ENCODE measurements at places on chromosomes 3 and 15. TPM values are rescaled to one million over a fixed set of nuclear protein-coding genes. Genes with fewer than 3 reads are reported as not detected.

GRCh38 chr3:149494022-149494758 lies 19.7 kb downstream of the TM4SF4 start:
- H3K36me3 ChIP-seq: no peaks in the 10 kb centered on the region
- no peak overlapping the region for H3K27ac ChIP-seq
- H3K4me3 ChIP-seq: no peak overlapping the region
- no peaks in the 10 kb centered on the region for H3K27me3 ChIP-seq
- peak; percentile 73 for DNase-seq
- H3K4me1 ChIP-seq: no peaks in the 10 kb centered on the region

DNA sequence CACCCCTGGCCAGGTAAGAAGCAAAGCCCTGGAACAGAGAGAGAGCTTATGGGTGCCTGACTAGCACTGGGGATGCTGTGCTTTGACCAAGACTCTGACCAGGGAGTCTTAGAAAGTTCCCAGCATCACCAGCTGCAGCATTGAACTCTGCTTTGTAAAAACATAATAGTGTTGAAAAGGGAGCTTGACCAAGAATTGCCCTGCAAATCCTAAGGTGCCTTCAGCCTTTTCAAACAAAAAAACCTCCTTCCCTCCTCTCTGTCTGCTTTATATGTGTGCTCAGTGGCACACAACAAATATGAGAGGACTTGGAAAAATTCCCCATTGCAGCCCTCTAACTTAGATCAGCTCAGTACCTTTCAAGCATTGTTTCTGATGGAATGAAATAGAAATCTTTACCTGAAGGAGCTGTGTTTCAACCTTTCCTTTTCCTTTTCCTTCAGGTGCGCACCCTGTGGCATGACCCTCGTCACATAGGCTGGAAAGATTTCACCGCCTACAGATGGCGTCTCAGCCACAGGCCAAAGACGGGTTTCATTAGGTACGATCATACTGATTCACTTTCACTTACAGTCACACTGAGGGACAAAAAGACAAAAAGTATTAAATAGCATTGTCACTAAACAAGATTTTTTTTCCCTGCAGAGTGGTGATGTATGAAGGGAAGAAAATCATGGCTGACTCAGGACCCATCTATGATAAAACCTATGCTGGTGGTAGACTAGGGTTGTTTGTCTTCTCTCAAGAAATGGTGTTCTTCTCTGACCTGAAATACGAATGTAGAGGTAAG lies 13.0 kb downstream of the THBS1 start:
- no peak for DNase-seq
- no peak overlapping the region for H3K4me3 ChIP-seq
- H3K4me1 ChIP-seq: no peaks in the 10 kb centered on the region
- H3K27me3 ChIP-seq: no peaks in the 10 kb centered on the region

DNA sequence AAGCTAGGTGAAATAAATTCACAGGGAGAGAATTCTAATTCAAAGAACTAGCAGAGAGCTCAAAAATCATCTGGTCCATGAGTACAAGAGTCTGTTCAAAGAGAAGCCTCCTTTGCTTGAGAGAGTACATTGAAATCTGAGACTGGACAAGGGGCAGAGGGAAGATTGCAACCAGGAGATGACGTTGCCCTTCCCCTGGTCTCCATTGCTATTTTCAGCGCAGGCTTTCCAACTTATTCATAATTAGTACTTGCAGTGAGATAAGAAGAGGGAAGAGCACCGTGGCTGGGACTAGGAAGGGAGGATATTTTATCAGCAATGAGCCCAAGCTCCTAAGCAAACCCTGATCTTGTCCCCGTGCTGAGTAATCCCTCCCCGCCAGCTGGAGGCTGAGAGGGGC lies 251.8 kb upstream of the RORA start:
- no peak for DNase-seq
- no peaks in the 10 kb centered on the region for H3K4me1 ChIP-seq
- H3K27ac ChIP-seq: no peak overlapping the region
- H3K27me3 ChIP-seq: peaks cover 5% of the 10 kb centered on the region

DNA sequence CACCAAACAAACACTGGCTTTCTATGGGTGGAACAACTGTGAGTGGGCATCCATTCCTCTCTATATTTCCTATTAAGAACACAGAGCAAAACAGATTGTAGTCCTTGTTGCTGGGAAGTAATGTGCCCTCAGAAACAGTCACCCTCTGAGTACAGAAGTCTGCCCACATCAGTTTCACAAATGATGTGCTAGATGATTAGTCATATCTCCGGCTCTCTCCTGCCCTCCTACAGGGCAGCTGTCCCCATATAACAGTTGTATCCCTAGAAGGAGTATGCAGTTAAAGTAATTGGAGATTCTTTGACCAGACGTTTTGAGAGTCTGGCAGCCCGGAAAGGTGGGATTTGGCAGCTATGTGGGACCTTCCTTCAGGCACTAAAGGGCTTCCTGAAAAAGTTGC lies 159.9 kb downstream of the APBA2 start:
- H3K27ac ChIP-seq: no peak overlapping the region
- H3K27me3 ChIP-seq: no peaks in the 10 kb centered on the region
- H3K36me3 ChIP-seq: no peaks in the 10 kb centered on the region
- no peaks in the 10 kb centered on the region for H3K4me1 ChIP-seq

DNA sequence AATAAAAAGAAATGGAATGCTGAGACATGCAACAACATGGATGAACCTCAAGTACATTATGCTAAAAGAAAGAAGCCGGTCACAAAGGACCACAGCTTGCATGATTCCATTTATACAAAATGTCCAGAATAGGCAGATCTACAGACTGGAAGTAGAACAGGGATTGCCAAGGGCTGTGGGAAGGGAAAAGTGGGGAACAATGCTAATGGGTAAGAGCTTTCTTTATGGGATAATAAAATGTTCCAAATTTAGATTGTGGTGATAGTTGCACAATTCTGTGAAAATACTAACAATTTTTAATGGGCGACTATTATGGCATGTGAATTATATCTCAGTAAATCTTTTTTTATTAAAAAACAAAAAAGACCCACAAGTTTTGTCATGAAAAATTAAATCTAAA lies 106.2 kb downstream of the TMCO5A start:
- no peak overlapping the region for H3K4me3 ChIP-seq
- no peaks in the 10 kb centered on the region for H3K36me3 ChIP-seq
- H3K27me3 ChIP-seq: no peaks in the 10 kb centered on the region
- no peak overlapping the region for H3K27ac ChIP-seq

DNA sequence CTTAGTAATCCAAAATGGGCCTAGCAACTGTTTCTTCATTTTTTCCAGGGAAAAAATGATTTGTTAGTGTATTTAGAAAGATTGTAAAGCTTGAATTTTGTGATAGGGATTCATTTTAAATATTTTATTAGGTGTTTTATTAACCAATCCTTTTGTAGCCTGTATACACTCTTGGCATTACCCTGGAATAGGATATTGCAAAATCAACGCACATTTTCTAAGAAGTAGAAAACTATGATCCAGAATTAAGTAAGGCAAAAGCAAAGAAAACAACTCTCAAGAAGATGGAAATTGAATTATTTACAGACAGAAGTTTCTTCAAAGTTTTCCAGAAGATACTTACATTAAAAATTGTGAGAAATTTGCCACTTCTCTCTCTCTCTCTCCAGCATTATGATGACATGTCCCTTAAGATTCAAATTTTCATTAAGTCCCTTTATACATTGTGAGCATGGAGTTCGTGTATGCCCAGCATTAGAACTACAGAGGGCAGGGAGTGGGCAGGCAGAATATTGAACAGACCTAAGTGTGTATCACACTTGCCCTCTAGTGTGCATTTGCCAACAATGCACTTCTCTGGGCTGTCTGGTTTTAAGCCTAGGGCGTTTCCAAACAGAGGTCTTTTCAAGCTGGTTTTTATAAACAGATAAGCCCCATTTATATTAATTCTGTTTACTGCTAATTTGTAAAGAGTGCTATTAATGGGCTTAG lies 28.5 kb upstream of the CMSS1 start:
- no peak overlapping the region for H3K27ac ChIP-seq
- DNase-seq: no peak
- no peaks in the 10 kb centered on the region for H3K4me1 ChIP-seq
- no peaks in the 10 kb centered on the region for H3K36me3 ChIP-seq

DNA sequence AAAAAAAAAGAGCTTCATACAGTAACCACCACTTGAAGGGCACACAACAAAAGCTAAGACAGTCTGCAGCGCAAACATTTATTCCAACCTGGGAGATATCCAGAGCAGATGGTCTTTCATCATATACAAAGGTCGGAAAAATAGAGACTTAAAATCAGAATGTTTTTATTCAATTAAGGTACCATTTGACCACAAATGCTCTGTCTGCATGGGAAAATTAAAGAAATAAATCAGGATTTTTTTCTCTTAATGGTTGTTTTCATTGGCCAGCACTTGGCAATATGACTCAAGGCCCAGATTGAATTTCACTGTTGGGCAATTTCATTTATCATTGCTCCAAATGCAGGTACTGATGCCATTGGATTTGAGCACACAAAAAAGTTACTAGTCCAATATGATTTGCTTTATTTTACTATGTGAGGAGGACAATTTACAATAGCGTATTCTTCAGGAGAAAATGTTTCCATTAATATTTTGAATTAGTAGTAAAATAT lies 145.9 kb upstream of the AGTR1 start:
- H3K4me1 ChIP-seq: no peaks in the 10 kb centered on the region
- no peak overlapping the region for H3K4me3 ChIP-seq
- no peak overlapping the region for H3K27ac ChIP-seq
- DNase-seq: no peak
- H3K36me3 ChIP-seq: no peaks in the 10 kb centered on the region

DNA sequence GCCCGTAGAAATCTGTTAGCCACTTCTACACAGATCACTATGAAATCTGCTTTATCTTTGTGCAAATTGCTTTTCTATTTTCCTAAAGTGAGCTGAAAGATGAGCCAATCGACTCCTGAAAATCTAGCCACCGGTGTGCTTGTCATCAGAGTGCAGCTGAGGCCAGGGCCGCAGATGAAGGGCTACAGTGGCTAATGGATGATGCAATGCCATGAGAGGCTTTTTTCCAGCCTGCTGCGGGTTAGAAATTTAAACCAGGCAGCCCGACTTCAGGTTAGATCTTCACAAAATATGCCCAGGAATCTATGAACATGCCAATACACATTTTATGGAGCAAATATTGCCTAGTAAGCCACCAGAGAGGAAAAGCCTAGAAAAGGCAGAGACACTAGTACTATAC lies 948.2 kb upstream of the CFAP20DC start:
- no peaks in the 10 kb centered on the region for H3K27me3 ChIP-seq
- no peak for DNase-seq
- H3K4me1 ChIP-seq: no peaks in the 10 kb centered on the region
- no peak overlapping the region for H3K27ac ChIP-seq
- no peak overlapping the region for H3K4me3 ChIP-seq
- no peaks in the 10 kb centered on the region for H3K36me3 ChIP-seq

DNA sequence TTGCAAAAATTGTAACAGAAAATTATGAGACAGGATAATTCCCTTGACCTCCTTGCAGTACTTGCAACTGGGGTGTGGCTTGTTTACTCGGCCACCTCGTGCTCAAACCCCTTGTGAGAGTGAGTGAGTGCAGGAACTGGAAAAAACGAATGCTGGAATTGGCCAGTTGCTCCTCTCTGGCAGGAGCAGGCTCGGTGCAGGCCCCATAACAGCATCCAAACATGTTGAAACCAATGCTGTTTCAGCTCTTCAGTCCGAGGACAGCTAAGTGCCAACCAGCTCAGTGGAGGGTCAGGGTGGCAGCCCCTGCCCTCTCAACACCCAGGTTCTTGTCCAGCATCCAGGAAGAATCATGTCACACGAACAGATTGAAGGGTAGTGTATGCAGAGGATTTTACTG lies 36.9 kb downstream of the METTL6 start:
- no peaks in the 10 kb centered on the region for H3K4me1 ChIP-seq
- H3K36me3 ChIP-seq: no peaks in the 10 kb centered on the region
- no peak overlapping the region for H3K27ac ChIP-seq
- no peak for DNase-seq
- no peak overlapping the region for H3K4me3 ChIP-seq

GRCh38 chr3:150393745-150394144 lies 14.4 kb upstream of the TSC22D2 start:
- H3K4me3 ChIP-seq: no peak overlapping the region
- no peak overlapping the region for H3K27ac ChIP-seq
- no peak for DNase-seq
- H3K27me3 ChIP-seq: no peaks in the 10 kb centered on the region
- H3K36me3 ChIP-seq: no peaks in the 10 kb centered on the region

GRCh38 chr3:171228240-171228639 lies 201.7 kb upstream of the SLC2A2 start:
- no peaks in the 10 kb centered on the region for H3K27me3 ChIP-seq
- no peaks in the 10 kb centered on the region for H3K4me1 ChIP-seq
- H3K36me3 ChIP-seq: no peaks in the 10 kb centered on the region
- no peak overlapping the region for H3K27ac ChIP-seq
- DNase-seq: no peak

GRCh38 chr15:39361497-39361896 lies 219.4 kb upstream of the THBS1 start:
- no peak overlapping the region for H3K27ac ChIP-seq
- no peaks in the 10 kb centered on the region for H3K27me3 ChIP-seq
- no peaks in the 10 kb centered on the region for H3K36me3 ChIP-seq
- H3K4me3 ChIP-seq: no peak overlapping the region
- no peak for DNase-seq
- H3K4me1 ChIP-seq: peaks cover 7% of the 10 kb centered on the region

GRCh38 chr3:38038447-38038911 lies 529 bp upstream of the DLEC1 start:
- DNase-seq: no peak

GRCh38 chr15:73600413-73601335 lies 32.5 kb downstream of the NPTN start:
- H3K4me1 ChIP-seq: peaks cover 57% of the 10 kb centered on the region
- peak overlapping the region; percentile 2 for H3K27ac ChIP-seq
- H3K27me3 ChIP-seq: no peaks in the 10 kb centered on the region
- no peak for DNase-seq
- H3K4me3 ChIP-seq: no peak overlapping the region
- no peaks in the 10 kb centered on the region for H3K36me3 ChIP-seq

GRCh38 chr3:32471246-32471645 lies 31.4 kb downstream of the CMTM6 start:
- no peak overlapping the region for H3K4me3 ChIP-seq
- H3K4me1 ChIP-seq: peaks cover 20% of the 10 kb centered on the region
- H3K27ac ChIP-seq: no peak overlapping the region
- no peak for DNase-seq

DNA sequence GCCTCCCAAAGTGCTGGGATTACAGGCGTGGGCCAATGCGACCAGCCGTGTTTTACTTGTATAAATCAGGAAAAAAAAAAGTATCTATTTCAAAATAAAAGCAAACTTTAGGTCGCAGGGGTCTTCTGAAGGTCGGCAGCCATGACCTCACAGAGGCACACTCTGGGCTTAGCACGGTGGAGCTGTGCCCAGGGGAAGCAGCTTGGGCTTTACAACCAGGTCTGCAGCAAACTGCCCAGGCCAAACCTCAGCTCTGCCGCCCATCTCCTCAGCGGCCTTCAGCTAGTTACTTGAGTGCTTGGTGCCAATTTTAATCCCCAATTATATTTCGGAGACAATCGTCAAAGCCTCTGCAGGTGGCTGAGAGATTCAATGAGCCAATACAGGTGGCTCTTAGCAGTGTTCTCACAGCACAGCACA lies 30.1 kb downstream of the ZDHHC19 start:
- no peak for DNase-seq
- H3K27ac ChIP-seq: no peak overlapping the region
- no peak overlapping the region for H3K4me3 ChIP-seq
- H3K27me3 ChIP-seq: no peaks in the 10 kb centered on the region
- H3K36me3 ChIP-seq: no peaks in the 10 kb centered on the region
- H3K4me1 ChIP-seq: no peaks in the 10 kb centered on the region

CAMK1 gene
- 35.7 TPM for total RNA-seq

PDE12 gene
- total RNA-seq: 20.4 TPM

TTC23 gene
- 19.1 TPM for total RNA-seq

RPS27L gene
- 196 TPM for total RNA-seq

ADGRG7 gene
- not detected for total RNA-seq

ARNT2 gene
- 12.9 TPM for total RNA-seq

EPB42 gene
- not detected for total RNA-seq

C3orf20 gene
- total RNA-seq: 0.14 TPM
